Activated naive CD4-positive, alpha-beta T cell (primary cell): ENCODE measurements at places on chromosomes 3 and 15.

DNA sequence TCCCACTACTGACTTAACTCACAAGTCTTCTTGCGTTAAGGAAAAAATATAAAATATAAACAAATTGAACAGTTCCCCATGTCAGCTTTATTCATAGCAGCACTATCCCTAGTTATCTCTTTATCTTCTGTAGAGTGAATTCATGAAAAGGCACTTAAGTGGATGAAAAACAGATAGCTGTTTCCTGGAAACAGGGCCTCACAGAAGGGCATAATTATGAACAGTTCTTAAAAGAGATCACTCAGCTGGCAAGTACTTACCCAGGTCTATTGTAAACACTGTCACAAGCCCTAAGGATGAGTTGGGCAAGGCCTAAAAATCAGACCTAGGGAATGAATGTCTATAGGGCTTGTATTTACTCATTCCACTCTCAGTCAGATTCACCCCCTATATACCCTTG, 10.7 kb downstream of the MB21D2 start:
- DNase-seq: no peak

DNA sequence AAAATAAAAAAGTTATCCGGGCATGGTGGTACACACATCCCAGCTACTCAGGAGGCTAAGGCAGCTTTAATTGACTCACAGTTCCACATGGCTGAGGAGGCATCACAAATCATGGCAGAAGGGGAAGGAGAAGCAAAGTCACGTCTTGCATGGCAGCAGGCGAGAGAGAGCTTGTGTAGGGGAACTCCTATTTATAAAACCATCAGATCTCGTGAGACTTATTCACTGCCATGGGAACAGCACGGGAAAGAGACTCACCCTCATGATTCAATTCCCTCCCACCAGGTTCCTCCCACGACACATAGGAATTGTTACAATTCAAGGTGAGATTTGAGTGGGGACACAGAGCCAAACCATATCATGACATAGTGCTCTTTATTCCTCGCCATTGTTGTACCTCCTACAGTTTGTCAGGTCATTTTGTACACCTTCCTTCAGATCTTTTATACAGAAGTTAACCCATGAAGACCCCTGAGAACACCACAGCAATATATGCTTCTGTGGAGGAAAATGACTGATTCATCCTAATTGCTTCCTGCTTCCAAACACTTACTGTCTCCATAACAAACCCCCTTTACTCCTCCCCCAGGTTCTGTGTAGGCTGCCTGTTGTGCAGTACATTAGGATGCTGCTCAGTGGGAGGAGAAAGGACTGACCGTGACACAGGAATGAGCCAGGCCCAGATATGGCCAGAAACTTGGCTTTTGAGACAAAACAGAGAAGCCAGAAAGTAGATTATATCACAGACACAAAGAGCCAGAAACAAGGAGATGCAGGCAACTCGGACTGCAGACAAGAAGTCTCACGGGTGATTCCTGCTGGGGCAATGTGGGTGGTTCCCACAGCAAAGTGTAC, 67.9 kb upstream of the HEG1 start:
- no peak for DNase-seq

- DNase-seq: no peak
Measured at GRCh38 chr15:74841891-74842373, 1.0 kb downstream of the ULK3 start.

- DNase-seq: no peak
Measured at GRCh38 chr15:96316953-96317629, 13.4 kb upstream of the NR2F2 start.

DNA sequence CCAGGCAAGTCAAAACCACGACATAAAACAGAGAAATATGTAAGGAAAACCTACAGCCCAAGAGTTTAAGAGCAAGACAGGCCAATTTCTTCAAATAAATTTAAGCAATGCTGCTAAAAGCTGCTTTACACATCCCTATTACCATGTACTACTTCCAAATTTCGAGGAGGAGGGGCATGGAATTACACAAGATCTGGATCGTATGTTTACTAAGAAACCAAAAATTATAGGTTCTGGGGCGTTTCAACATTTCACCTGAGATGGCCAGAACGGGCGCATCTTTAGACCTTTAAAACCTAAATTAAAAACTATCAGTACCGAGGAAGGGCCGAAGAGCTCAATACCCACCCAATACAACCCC, 664 bp upstream of the NR2C2 start:
- DNase-seq: no peak

DNA sequence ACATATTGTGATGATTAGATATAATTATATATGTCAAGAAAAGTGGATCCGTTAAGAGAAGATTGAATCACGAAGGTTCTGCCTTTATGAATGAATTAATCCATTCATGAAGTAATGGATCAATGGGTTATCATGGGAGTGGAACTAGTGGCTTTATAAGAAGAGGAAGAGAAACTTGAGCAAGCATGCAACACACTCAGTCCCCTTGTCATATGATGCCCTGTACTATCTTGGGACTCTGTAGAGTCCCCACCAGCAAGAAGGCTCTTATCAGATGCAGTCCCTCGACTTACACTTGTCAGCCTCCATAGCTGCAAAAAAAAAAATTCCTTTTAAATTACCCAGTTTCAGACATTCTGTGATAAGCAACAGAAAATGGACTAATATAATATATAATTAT, 301.9 kb downstream of the RAP2B start:
- no peak for DNase-seq

DNA sequence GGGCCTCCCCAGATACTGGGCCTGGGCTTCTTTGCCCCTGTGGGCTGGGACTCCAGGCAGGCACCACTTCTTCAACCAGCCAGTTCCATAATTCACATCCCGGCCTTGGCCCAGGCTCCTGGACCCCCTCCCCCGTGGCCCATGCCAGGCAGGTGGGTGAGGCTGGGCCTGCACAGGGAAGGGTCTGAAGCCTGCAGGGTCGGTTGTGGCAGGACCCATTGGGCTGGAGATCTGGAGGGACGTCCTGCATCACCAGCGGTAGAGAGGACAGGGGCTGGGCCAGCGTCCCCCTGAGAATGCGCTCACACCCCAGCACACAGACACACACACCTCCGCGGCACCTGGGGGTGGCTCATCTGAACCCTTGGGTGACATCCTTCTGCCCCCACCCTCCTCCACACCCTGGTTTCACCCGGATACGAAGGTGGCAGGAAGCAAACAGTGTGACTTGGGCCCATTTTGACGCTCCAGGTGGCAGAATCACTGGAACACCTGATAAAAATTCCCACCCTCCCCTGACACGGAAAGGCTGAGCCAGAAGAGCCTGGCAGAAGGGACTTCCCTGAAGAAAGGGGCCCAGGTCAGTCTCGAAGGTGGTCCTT, 15.4 kb downstream of the ZDHHC19 start:
- DNase-seq: no peak
